Activated gamma-delta T cell treated with Interleukin-2 at 50 U/mL for 16 hours (primary cell): ENCODE measurements at places on chromosomes 2 and 18.

DNA sequence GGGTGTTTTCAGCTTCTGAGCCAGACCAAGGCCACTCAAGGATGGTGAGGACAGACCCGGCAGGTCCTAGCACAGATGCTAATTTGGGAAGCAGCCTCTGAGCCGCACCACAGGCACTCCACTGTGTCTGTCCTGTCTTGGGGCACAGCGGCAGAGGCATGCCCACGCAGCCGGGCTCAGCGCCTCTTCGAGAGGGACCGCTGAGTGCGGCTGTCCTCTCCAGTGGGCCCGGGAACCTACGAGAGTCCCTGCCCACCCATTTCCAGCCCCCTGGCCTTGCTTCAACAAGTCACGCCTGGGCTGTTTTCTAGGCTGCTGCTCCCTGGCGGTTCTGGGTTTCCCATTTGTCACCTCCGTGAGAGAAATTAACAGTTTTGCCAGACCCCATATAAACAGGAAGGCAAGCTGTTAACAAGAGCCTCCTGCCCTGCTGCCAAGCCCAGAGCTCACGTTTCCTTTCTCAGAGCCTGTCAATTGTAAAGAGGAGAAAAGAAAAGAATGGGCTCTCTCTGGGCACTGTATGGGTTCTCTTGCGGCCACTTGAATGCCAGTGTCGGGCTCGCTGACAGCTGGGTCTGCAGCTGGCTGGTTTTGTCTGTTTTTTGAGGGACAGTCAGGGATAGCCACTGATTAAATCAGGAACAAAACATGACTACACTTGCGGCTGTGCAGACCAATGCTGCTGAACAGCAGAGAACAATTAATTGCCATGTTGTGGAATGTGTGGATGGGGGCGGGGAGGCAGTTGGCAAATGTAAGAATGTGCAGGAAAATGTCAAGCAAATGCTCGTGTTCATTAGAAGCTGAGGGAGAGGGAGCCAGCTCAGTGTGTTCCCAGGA, 30.6 kb downstream of the TMEM17 start:
- no peak for DNase-seq

GRCh38 chr2:1256632-1257324, 156.5 kb upstream of the TPO start:
- DNase-seq, result no peak

DNA sequence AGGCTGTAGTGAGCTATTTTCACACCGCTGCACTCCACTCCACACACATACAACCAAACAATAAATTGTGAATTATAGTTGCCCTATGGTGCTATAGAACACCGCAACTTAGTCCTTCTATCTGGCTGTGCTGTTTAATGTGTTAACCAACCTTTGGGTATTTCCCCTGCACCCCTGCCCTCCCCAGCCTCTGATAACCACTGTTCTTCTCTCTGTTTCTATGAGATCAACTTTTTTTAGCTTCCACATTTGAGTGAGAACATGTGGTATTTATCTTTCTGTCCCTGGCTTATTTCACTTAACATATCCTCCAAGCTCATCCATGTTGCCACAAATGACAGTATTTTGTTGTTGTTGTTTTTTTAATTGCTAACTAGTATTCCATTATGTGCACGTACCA, 32.5 kb downstream of the TET3 start:
- DNase-seq, result no peak

- no peak for DNase-seq
Observed at GRCh38 chr18:13630716-13631268, 95.6 kb downstream of the FAM210A start.

DNA sequence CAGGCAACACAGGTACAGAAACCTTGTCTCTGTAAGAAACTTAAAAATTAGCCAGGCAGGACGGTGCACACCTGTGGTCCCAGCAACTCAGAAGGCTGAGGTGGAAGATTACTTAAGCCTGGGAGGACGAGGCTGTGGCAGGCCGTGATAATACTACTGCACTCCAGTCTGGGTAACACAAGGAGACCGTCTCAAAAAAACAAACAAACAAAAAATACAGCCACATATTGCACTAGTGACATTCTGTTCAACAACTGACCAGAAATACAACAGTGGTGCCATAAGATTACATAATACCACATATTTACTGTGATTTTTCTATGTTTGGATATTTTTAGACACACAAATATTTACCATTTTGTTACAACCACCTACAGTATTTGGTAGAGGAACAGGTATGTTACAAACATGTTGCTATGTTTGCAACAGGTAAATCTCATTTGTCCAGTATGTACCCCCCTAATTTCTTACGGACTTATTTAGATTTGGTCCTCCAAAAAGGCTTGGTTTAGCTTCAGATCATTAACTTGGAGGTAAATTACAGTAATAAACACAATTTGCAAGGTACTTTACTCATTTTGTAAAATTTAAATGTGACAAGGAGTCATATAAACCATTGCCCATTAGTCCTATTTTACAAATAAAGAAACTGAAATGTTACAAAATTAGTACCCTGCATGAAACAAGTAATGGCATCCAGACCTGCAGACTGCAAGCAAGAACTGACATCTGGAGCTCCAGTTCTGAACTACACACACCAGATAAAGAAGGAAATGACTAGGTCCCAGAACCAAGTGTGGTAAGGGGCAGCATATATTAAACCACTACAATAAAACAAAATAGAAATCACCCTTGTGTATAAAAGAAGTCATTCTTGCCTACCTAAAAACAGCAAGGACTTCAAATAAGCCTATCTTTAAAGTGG, 36.8 kb downstream of the TRIP12 start:
- no peak for DNase-seq

DNA sequence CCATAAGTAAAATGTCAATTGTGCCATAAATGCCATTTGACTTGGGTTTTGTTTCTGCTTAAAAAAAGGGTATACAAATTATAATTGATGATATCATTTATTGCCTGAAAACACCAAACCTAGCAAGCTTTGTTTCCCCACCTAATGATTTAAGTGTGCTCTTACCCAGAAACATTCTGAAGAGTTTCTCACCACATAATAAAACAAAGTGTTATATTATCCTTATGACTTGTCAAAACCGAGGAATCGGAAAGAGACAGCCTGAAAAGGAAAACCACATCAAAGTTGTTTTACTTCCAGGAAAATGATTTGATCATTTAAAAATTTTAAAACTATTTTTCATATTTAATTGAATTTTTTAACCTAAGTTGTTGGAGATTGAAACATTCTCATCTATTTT, 170.5 kb upstream of the SLC39A10 start:
- DNase-seq, result no peak

- no peak for DNase-seq
Observed at GRCh38 chr2:146867477-146867986, 977.3 kb upstream of the ACVR2A start.

DNA sequence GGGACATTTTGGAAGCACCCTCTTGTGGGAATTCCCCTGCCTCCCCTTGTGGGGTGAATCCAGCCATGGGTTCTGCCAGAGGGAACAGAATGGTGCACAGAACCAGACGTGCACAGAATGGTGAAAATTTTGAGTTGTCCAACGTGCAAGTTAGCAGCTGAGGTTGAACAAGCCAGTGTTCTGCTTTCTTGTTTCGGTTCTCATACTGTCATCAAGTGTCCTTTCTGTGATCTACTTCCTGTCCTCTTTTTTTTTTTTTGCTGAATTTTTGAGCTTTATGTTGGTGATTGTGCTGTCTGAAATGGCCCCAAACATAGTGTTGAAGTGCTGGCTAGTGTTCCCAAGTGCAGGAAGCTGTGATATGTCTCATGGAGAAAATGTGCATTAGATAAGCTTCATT, 21.5 kb upstream of the REEP1 start:
- DNase-seq, result no peak

DNA sequence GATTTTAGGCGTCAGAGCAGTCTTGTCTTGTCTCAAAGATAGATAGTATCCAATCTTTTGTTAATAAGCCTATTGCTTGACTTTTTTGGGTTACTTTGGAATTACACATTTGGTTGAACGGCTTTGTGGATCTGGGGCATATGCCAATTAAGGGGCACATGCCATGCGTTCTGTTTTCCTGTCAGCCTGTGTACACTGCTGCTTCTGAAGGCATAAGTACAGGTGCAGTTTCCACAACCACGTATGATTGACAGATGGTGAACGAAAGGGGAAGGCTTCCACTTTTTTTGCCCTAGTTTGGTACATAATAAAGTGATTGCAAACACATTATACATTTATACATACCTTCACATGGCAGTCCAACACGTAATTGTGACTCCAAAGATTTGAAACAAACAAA, 102.3 kb downstream of the RAPH1 start:
- no peak for DNase-seq

DNA sequence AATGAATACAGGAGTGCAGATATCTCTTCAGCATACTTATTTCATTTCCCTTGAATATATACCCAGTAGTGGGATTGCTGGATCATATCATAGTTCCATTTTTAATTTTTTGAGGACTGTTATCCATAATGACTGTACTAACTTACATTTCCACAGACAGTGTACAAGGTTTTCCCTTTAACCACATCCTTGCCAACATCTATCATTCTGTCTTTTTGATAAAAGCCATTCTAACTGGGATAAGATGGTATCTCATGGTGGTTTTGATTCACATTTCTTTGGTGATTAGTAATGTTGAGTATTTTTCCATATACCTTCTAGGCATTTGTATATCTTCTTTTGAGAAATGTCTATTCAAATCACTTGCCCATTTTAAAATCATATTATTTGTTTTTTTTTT, 325.2 kb downstream of the CYP26B1 start:
- DNase-seq, result no peak

DNA sequence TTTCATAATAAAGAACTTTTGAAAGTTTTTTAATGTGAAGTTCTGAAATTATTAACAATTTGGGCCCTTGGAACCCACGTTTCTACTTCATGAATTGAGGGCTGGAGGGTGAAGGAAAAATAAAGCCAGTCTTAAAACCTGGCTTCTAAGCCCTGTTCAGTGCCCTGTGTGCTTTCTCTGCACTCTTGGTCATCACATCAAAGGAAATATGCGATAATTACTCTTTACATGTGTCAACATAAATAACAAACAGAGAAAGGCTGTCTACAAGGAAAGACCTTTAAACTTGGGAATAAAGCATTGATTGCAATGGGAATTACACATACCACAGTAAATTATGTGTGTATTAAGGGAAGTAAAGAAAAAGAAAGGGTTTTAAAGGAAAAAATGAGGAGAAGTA, 150.7 kb upstream of the KLF7 start:
- DNase-seq, result no peak

DNA sequence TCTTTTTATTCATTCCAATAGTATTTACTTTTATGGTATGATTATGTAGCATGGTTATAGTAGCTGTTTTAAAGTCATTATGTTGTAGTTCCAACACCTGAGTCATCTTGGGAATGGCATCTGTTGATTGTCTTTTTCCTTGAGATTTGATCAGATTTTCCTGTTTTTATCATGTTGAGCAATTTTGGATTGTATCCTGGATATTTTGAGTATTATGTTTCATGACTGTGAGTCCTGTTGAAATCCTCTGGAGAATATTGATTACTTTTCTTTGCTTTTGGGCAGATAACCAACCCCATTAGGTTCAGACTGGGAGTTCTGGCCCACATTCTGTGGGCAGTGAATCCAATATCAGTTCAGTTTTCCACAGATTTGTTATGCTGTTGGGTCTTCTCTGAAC, 163.2 kb upstream of the SPRED2 start:
- DNase-seq, result no peak

- no peak for DNase-seq
Observed at GRCh38 chr2:234952270-234953115, 676 bp downstream of the SH3BP4 start.

GRCh38 chr2:46915281-46915810, at the start of gene MCFD2:
Gene MCFD2 (minus strand): TSS chr2:46915806. CDS start chr2:46909171, 6,635 bp downstream.
- DNase-seq, result no peak

DNA sequence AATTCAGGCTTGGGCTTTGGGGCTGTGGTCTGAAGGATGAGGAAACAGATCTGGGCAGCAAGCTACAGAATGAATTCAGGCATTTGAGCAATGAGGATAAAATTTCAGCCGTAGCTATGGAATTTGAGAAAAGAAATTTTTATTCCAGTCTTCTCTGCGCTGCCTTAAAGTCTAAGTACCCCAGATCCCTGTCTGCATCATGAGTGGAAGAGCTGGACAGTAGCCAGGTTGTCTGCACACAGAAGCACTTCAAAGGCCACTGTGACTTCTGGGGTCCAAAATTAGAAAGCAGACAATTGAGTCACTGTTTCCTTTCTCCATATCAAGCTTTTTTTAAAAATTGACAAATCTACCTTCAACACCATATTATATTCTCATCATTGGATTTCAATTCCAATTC, 787.6 kb upstream of the GCFC2 start:
- no peak for DNase-seq

GRCh38 chr2:19356545-19357401, 1.6 kb downstream of the OSR1 start:
- no peak for DNase-seq

DNA sequence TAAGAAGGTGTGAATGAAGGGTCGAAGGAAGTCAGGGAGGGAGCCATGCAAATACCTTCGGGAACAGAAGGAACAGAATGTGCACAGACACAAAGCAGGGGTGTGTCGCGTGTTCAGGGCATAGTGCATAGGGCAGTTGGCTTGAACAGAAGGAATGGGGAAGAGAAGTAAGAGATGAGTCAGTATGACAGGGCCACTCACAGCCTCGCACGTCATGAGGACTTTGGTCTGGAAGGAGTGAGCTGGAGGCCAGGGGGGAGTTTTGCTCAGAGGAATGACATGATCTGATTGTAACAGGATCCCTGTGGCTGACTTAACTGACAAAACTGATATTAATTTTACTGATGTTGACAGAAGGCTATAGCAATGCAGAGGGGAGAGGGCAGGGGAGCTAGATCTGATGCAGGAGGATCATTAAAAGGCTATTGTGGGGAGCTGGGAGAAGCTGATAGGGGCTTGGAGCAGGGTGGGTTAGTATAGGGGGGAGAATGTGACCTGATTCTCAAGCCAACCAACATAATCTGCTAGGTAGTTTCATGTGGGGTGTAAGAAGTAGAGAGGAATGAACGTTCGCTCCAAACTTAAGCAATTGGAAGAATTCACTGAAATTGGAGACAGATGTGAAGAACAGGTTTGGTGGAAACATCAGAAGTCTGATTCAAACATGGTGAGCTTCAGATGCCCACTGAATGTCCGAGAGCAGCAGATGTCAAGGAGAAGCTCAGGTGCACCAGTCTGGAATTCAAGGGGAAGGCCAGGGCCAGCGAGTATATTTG, 60.4 kb upstream of the COPS8 start:
- no peak for DNase-seq

DNA sequence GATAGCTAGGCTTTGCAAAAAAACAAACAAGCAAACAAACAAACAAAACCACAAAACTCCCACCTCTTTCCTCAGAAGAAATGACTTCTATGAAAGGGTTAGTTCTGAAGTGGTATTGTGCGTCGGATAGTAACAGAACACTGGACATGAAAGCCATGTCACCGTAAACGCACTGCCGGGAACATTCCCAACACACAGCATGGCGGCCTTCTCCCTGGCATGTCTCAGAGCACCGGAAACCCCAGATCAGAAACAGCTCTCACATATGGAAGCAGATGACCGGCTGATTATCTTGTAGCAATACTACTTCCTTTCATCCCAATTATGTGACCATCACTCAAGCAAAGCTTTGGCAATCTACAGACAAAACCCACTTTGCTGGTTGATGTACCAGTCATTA, 197.8 kb upstream of the PXDN start:
- no peak for DNase-seq
